Vagina (tissue), 2 donors: ENCODE measurements at places on chromosomes 5 and 9. TPM values are rescaled to one million over a fixed set of nuclear protein-coding genes. Genes with fewer than 3 reads are reported as not detected.

The CCDC152 gene
- not detected for total RNA-seq

The NTNG2 gene
- total RNA-seq: 0.98 TPM

The ABL1 gene
- 68.5 TPM for total RNA-seq

The FAXDC2 gene
- 35.4 TPM for total RNA-seq

The ORM1 gene
- total RNA-seq: not detected

The TMEM171 gene
- total RNA-seq: not detected

The PAX5 gene
- total RNA-seq: 0.25 TPM

- no peak for DNase-seq
These were observed 13.2 kb downstream of the HNRNPH1 start for GRCh38 chr5:179610109-179610902.

DNA sequence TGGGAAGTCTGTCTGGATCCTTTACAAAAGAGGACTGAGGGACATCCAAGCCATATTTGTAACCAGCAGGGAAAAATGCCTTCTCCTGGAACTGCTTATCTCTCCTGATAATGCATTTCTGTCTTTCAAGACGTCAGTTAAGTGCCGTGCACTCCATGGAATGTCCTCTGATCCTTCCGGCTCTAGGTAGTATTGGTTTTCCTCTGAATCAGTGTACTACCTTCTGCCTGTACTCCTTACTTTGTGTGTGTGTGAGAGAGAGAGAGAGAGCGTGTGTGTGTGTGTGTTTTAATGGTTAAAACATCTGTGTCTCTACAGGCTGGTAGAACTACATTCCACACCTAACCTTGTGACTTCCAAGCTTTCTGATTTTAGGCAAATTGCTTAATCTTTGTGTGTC lies 89.9 kb downstream of the PIP5K1B start:
- no peak for DNase-seq

DNA sequence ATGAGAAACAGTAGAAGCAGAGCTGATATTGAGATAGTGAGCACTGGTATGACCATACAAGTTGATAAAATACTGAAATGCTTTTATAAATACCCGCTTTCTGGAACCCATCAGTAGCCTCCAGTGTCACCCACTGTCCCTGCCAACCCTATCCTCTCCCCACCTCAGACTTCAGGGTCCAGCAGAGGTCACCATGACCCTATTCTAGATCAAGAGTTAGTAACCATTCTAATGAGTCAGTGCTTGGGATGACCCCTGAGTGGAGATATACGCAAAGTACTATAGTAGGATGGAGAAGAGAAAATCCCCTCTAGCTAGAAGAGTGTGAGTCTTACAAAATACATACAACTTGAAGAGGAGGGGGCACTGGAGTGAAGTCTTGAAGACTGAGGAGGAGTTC lies 297.9 kb upstream of the BRINP1 start:
- no peak for DNase-seq

DNA sequence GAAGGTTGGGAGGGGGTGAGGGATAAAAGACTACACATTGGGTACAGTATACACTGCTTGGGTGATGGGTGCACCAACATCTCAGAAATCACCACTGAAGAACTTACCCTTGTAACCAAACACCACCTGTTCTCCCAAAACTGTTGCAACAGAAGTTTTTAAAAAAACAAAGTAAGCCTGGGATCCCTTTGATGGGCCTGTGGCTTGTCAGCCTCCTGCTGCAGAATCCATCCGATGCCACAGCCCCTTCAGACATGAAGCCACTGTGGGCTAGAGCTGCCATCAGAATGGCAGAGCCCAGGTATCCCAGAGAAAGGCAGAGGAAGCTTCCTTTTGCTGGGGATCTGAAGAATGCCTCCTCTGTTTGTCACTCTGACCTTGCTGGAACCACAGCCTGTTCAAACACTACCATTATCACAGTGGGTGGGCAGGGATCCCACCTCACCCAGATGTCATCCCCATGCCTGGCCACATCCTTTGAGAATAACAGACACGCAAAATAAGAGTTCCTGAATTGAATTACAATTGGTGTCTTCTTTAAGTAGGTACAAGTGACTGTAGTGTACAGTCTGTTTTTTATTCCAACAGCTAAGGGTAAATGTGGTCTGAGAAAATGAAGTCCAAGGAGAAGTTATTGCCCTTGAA lies 78.1 kb upstream of the DIRAS2 start:
- DNase-seq: no peak

GRCh38 chr5:174271316-174271715 lies 225.8 kb downstream of the NSG2 start:
- DNase-seq: no peak

GRCh38 chr9:2465921-2466460 lies 155.6 kb upstream of the VLDLR start:
- no peak for DNase-seq

GRCh38 chr5:77210091-77210963 lies at the start of gene PDE8B:
PDE8B (plus strand) TSS chr5:77210680; CDS start chr5:77210926, 246 bp downstream.
- no peak for DNase-seq

GRCh38 chr5:154403234-154403633 lies 42.6 kb upstream of the SAP30L start:
- DNase-seq: no peak

GRCh38 chr9:16458696-16459420 lies 411.6 kb downstream of the BNC2 start:
- no peak for DNase-seq

DNA sequence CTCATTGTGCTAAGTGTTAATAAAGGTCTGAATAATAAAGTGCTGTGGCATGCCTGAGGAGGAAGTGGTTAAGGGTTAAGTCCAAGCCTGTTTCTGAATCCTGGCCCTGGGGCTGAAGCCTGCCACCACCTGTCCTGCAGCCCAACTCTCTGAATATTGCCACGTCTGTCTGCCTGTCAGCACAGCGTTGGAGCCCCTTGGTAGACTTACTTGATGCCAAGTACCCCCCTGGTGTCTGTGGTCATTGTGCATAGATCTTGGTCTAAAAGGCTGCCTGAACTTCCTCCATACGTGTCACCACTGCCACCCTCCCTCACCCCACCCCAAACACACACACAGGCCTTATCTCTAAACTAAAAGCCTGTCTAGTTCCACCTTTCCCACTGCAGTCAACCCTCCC lies 35.4 kb upstream of the SLC2A8 start:
- peak; percentile 83 for DNase-seq

- no peak for DNase-seq
These were observed 125.8 kb upstream of the SGCD start for GRCh38 chr5:156200938-156201787.

DNA sequence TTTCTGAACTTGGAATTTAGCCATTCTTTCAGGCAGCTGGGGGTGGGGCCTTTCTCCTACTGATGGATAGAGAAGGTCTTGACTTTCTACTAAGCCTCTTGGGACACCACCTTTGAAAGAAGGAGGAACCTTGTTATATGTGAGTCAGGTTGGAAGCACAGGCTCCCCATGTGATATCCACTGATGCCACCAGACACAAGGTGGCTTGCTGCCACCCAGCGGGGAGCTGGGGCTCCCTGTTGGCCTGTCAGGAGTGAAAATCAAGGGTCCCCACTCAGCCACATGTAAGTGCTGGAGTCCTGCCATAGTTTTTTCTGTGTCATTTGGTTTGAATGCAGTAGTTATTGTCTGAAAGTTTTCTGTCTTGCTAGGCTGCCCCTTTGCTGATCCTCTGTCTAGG lies 252.4 kb upstream of the NFIL3 start:
- no peak for DNase-seq

GRCh38 chr5:166430491-166431319 lies 1860.7 kb upstream of the WWC1 start:
- DNase-seq: no peak

DNA sequence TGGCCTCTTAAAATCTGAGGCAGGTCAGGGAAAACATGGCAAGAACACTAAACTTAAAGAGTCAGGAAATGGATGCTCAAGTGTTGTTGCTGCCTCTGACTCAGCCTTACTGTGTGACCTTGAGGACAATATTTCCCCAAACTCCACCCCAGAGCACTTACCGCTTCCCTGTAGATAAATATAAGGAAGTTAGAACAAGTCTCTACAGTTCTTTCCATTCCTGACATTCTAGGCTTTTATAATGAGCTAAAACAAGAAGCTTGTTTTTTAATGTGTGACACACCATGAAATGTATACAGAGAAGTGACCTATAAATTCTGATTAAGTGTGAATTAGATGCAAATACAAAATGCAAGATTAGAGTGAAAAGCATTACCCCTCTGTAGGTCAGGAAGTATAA lies 129.3 kb downstream of the GRIA1 start:
- DNase-seq: no peak
